ENCODE measurements at places on chromosomes 5 and 9.

DNA sequence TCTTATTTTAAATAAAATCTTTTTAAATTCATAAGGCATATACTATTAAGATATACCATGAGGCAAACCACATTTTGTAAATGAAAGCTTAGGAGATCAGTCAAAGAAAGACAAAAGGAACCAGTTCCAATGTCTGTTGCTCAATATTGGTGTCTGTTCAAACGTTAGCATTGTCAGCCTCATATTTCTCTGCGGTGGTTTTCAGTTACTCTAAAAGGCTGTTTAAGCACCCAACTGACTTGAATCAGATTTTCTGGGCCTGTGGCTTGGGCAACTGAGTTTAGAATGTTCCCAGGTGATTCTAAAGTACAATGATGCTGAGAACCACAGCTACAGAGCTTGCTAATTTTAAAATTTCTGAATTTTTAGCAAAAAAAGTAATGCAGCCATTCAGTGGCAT is 166.3 kb upstream of the KIF2A start:
- no peak for DNase-seq

GRCh38 chr5:143019614-143020515 is 249.7 kb downstream of the ARHGAP26 start:
- no peak for DNase-seq

GRCh38 chr9:77707383-77708063 is 59.4 kb upstream of the GNA14 start:
- DNase-seq: no peak

- no peak for DNase-seq
Measured at GRCh38 chr9:131720330-131720729, 19.5 kb downstream of the RAPGEF1 start.

DNA sequence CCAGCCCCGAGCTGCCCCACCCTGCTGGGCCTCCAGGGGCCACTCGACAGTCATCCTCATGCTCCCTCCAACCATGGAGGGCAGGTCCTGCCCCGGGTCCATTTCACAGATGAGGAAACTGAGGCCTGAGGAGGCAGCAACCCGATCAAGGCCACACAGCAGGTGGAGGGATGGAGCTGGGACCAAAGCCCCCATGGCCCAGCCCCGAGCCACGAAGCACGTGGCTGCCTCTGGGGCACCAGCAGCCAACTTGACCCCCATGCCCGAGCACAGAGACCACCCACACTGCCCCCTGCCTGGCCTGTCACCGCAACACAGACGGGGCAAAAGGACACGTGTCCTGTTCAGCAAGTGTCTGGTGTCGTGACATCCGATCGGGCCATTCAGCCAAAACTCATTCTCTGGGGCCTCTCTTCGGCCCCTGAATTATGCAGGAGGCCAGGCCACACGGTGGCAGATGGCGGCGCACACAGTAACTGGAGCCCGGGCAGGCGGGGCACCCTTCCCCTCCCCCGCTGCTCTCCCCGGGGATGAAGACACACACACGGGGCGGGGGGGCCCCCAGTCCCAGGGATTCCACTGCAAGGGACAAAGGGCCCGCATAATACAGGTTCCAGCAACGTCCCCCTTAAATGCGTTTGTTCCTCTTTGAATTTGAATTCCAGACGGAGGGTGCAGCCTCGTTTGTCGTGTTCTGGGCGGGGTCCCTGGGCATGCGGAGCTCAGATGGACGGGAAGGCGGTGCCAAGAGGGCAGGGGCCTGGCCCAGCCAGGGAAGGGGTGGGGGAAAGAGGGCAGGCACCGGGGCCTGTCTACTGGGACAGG is 29.4 kb upstream of the TMEM250 start:
- DNase-seq: no peak

DNA sequence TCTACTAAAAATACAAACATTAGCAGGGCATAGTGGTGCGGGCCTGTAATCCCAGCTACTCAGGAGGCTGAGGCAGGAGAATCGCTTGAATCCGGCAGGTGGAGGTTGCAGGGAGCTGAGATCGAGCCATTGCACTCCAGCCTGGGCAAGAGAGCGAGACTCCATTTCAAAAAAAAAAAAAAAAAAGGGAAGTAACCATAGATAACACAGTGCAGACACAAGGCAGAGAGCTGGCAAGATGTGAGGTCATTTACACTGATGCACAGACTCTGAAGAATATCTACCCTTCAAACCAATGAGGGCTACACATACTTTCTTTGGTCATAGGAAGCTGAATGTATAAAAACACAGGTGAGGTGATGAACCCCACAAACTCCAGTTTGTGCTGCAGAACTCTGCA is 131.9 kb downstream of the DCP2 start:
- no peak for DNase-seq

Data from ureter (tissue), 1 donor.